ENCODE measurements at places on chromosomes 7 and 10.

GRCh38 chr10:103451831-103452505 is at the start of gene CALHM2:
Gene CALHM2, minus strand, starts transcription at chr10:103452370. Its CDS starts 2,429 bp downstream, at chr10:103449941.
- peak; percentile 44 for DNase-seq

DNA sequence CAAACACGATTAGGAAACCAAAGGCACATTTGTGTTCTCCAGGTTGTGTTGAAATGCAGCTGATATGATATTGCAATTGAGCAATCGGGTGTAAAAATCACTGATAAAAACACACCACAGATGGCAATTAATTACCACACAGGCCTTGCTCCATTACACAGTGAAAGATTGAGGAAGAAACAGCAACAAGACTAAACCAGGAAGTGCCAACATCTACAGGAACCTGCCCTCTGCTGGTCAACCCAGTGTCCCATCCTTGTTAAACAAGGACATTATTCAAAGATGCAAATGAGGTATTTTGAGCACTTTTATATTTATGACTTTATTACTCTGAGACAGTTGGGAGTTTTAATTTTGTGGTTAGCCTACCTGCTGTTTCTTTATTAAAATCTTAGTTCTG is 765.6 kb upstream of the GHITM start:
- DNase-seq, result no peak

GRCh38 chr10:91740353-91740924 is 57.8 kb upstream of the TNKS2 start:
- no peak for DNase-seq

- DNase-seq, result no peak
These were observed 17.4 kb downstream of the PLEKHA1 start for GRCh38 chr10:122391875-122392274.

DNA sequence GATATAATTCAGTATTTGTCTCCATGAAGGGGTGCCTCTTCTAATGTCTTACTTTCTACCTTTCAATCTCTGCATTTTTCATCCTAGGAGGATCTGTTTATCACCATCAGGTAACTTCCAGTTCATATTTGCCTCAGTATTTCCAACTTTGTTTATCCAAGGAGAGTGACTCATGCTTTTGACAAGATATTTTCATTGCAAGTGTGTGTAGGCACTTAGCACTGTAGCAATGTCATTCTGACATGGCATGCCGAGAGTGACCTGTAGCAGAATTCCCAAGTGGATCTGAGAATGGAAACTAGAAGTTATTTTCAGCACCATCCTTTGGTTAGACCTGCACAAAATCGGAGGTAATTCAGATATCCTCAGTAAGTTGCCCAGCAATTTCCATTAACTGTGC is 129.9 kb downstream of the INHBA start:
- DNase-seq, result no peak

DNA sequence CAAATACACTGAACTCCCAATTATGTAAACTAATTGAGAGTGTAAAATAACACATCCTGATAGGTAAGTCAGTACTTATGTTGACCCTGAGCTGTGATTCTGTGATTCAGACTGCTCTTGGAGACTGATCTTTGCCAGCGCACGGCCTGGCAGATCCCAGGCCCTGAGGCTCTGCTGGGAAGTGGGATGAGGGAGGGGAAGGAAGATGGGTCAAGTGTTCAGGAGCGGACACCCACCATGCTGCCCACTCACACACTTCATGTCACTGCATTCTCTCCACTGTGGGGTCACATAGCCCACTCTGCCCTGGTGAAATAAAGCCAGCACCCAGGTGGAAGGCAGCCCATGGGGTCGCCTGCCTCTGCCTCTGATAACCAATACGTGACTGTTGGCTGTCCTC is 226.2 kb downstream of the TNS3 start:
- no peak for DNase-seq

DNA sequence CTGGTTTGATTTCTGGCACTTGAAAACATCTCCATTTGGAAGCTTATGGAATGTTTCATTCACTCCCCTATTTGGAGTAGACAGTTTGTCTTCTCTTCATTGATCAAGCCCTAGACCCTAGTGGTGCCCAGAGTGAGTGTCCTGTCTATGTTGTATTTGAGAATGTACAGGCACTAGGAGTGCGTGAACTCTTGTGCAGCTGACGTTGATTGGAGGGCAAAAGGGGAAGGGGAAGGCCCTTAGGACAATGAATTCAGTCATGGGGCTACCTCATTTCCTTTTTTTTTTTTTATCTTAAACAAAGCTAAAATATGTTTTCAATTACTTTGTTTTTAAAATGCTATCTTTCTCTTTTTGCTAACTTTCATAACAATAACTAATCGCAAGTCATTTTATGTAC is 66.5 kb downstream of the ADD3 start:
- no peak for DNase-seq

DNA sequence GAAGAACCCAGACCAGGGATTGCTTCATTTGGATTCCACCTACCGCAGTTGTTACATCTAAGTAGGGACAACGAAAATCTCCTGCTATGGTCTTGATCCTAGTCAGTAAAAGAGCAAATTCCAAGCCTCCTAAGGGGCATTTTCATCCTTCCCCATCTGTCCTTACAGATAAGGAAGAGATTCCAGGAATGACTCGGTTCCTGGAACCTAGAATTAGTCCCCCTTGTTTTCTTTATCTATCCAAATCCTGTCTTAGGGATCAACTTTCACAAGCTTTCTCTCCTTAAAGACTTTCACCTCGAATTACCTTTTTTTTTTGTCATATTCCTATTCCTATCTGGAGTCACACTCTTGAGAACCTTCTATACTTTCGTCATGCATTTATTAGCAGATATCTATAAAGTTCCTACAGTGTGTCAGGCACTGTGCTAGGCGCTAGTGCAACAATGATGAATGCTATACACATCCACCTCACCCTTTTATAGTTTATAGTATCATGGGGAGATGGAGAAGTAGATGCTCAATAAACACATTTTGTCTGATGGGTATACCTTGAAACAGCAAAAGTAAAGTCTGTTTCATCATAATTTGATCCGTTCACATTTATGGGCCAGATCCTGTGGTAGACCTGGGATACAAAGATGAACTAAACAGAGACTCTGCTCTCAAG is 39.2 kb downstream of the LAMB4 start:
- DNase-seq, result no peak

DNA sequence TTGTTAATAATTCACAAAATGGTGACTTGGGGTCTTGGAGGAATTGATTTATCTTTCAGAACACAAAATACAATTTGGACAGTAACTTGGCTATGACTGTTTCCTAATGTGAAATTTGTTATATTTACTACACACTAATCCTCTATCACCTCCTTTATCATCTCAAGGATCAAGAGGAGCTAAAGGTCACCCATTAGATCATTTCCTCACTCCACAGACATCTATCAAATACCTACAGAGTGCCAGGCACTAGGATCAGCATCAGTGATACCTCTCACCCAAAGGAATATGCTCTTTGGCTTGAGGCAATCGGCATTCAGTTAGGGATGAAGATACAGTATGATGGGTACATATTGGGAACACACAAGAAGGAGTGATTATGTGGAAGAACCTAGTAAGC is 132.1 kb downstream of the INHBA start:
- DNase-seq, result no peak

DNA sequence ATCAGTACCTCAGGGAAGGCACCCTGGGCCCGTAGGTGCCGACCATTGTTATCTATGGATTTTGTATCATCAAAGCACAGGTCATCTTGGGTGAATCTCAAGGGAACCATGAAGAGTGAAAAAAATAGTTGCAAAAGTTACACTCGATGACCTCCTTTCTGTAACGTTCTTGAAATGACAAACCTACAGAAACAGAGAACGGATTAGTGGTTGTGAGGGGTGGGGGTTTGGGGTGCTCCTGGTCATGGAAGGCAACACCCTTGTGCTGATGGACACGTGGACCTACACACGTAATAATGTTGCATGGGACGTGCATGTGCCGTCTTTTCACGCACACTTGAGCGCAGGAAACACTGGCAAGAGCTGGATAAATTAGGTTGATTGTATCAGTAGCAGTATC is 655.9 kb downstream of the SDK1 start:
- no peak for DNase-seq

- no peak for DNase-seq
These were observed 381.8 kb downstream of the TCERG1L start for GRCh38 chr10:130929422-130930325.

- DNase-seq, result no peak
These were observed 588.5 kb downstream of the GRID1 start for GRCh38 chr10:85778074-85778473.

- no peak for DNase-seq
These were observed 13.4 kb downstream of the NOD1 start for GRCh38 chr7:30465046-30465810.

- no peak for DNase-seq
These were observed 86.8 kb upstream of the RSU1 start for GRCh38 chr10:16904049-16904448.

- no peak for DNase-seq
These were observed 53.5 kb upstream of the AGBL3 start for GRCh38 chr7:134932707-134933370.

DNA sequence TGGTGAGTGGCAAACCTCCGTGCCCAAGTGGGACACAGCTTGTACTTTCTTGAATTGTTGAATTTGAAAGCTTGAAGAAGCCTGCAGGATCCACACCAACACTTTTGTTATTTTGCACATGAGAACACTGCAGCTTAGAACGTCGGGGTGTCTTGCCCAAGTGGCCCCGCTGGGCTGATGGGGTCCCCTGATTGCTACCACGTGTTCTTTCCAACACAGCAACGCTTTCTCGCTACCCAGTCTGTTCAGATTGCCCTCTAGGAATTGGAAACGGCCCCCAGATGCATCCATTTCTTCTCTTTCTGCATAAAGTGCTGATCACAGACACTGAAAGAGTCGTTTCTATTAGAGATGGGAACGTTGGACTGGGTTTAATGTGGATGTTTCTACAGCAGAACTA is 268.5 kb downstream of the ADARB2 start:
- no peak for DNase-seq

- DNase-seq, result no peak
These were observed 138.1 kb downstream of the HERPUD2 start for GRCh38 chr7:35556515-35557471.

- DNase-seq, result no peak
These were observed 61.9 kb downstream of the CACUL1 start for GRCh38 chr10:118692872-118693271.

- no peak for DNase-seq
These were observed 80.7 kb downstream of the CUX1 start for GRCh38 chr7:101898106-101898505.

GRCh38 chr7:107079212-107079940 is 34.9 kb downstream of the PRKAR2B start:
- no peak for DNase-seq

DNA sequence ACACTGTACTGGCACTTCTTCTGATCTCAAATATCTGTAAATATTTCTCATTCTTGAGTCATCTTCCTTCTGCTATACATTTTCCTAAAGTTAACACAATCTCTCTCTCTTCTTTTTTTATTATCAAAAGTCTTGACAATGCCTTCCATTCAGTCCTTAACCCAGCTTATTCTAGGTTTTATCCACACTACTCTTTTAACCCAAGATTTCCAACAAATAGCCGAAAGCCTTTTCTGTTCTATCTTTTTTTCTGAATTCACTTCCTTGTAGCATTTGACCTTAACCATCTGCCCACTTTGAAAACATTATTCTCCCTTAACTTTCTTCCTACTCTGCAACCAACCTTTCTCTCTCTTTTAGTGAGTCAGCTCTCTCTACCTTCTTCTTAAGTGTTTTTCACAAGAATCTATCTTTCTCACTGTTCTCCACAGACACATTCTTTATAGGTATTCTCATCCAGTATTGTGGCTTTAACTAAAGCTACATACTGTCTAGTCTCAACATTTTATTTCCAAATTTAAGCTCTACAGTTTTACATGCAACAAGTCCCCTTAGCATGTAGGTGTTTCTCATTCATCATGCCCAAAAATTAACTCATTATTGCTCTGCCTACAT is 915.6 kb downstream of the KCNMA1 start:
- no peak for DNase-seq

DNA sequence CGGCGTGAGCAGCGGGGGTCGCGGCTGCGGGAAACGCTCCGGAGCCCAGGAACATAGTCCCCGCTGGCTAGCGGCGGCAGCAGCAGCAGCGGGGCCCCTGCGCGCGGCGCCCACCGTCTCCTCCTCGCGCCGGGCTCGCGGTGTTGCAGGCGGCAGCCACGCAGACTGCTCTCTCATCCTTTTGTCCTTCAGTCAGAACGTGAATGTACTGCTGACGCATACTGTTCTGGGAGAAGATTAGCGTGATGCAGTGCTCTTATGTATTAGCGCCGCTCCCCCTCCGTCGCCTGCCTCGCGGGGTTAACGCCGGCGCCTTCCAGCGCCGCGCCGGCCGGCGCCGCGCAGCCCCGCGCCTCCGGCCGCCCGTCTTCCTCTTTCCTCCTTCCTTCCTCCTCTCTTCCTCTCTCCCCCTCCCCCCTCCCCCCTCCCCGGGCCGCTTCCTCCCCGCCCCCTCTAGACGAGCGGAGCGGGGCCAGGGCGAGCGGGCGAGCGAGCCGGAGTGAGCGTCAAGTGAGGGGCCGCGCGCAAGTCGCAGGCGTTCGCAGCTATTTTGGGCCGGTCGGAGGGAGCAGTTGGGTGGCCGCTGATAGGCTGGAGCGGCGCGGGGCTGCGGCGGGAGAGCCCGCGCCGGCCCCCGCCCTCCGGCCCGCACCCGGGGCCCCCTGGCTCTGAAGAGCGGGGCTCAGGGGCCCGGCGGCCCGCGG is 816 bp upstream of the LRRC4 start:
- peak; percentile 43 for DNase-seq
